Inflammatory macrophage treated with lipopolysaccharide for 4 hours (primary cell): ENCODE measurements at places on chromosomes 4 and X.

- no peak for DNase-seq
Observed at GRCh38 chrX:48468247-48468671, 1.8 kb downstream of the SLC38A5 start.

- DNase-seq = no peak
Observed at GRCh38 chrX:2756548-2756947, 4.7 kb downstream of the XG start.

GRCh38 chr4:160717848-160718247, 1446.0 kb downstream of the FSTL5 start:
- no peak for DNase-seq

DNA sequence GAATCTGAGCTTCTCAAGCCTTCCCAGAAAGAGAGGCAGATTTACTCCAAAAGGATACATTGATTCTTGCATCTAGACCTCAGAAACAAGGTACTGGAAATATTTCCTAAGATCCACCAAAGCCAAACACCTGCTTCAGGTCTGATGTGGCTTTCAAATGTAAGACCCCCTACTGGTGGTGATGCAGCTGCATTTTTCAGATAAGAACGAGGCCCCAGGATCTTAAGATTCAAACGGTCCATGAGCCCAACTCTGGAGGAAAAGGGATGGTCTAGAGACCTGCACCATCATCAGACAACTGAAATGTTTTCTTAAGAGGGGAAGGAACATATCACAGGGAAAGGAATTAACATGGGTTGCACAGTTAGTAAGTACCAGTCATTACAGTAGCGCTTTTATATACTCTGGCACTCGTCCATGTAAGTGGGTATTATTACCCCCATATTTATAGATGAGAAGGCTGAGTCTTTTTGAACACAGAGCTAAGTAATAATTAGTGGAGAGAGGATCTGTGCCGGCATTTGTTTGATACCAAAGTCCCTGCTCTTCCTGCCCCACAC, 73.7 kb downstream of the LEF1 start:
- no peak for DNase-seq

- DNase-seq = no peak
Observed at GRCh38 chr4:169215656-169216055, 55.1 kb downstream of the SH3RF1 start.
